ENCODE measurements at places on chromosomes 5 and 9.

DNA sequence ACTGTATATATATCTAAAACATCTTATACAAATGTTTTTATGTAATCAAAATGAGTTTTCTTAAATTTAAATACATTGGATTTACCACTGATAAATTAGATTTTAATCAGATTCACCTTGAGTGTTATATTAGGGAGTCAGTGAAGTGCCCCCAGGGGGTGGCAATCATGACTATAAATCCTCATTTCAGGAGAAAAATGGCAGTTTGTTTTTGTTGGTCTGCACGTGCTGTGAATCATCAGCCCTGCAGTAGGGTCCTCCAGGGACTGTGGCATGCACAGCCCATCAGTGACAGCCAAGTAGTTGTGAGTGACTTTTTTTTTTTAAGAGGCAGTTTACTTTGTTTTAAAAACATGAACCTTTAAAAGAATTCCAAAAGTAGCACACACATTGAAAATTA, 65.2 kb downstream of the ZSWIM6 start:
- peaks cover 10% of the 10 kb centered on the region for H3K36me3 ChIP-seq
- H3K27ac ChIP-seq: no peak overlapping the region
- H3K4me1 ChIP-seq: peaks cover 28% of the 10 kb centered on the region
- H3K4me3 ChIP-seq: no peak overlapping the region
- DNase-seq: no peak

DNA sequence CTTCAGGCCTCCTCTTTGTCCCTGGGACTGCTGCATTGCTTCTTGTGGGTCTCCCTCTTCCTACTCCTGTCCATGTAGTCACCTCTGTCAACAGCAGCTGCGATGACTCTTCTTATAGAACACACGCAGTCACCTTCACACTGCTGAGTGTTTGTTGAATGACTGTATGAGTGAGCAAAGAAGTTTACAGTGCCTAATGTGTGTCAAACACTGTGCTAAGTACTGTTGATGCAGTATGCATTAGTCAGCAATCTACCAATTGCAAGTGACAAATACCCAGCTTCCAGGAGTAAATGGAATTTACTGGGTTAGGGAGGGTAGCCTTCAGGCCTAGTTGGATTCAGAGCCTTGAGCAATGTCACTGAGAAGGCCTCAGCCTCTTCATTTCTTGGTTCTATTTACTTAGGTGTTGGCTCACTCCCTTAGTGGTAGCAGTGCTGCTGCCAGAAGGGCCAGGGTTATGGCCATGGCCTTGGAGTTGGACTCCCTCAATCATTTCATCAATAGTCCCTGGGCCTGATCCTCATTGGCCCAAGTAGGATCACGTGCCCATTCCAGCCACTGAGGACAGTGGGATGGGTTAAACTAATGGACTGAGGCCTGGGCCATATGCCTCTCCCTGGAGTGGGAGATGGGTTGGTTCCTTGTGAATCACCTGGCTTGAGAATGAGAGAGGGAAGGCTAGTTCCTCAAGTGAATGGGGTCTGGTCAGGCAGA, 93.5 kb downstream of the RGS3 start:
- H3K4me3 ChIP-seq: no peak overlapping the region
- no peaks in the 10 kb centered on the region for H3K36me3 ChIP-seq
- no peaks in the 10 kb centered on the region for H3K4me1 ChIP-seq
- H3K27ac ChIP-seq: no peak overlapping the region
- H3K27me3 ChIP-seq: no peaks in the 10 kb centered on the region
- no peak for DNase-seq

GRCh38 chr5:94274707-94275106, 343.7 kb downstream of the KIAA0825 start:
- peaks cover 18% of the 10 kb centered on the region for H3K36me3 ChIP-seq
- H3K27ac ChIP-seq: no peak overlapping the region
- H3K27me3 ChIP-seq: no peaks in the 10 kb centered on the region
- H3K4me1 ChIP-seq: peaks cover 14% of the 10 kb centered on the region
- H3K4me3 ChIP-seq: no peak overlapping the region
- no peak for DNase-seq

GRCh38 chr5:115472271-115473025, 72.1 kb downstream of the FEM1C start:
- no peak overlapping the region for H3K4me3 ChIP-seq
- H3K36me3 ChIP-seq: no peaks in the 10 kb centered on the region

- no peak overlapping the region for H3K4me3 ChIP-seq
- no peak for DNase-seq
- no peaks in the 10 kb centered on the region for H3K27me3 ChIP-seq
- H3K36me3 ChIP-seq: peaks cover 38% of the 10 kb centered on the region
- H3K27ac ChIP-seq: no peak overlapping the region
Measured at GRCh38 chr9:108889649-108890067, 27.6 kb downstream of the ACTL7A start.

GRCh38 chr9:37342895-37343294, 79.6 kb upstream of the GRHPR start:
- no peaks in the 10 kb centered on the region for H3K27me3 ChIP-seq
- no peaks in the 10 kb centered on the region for H3K36me3 ChIP-seq
- H3K4me3 ChIP-seq: no peak overlapping the region
- peaks cover 24% of the 10 kb centered on the region for H3K4me1 ChIP-seq
- no peak overlapping the region for H3K27ac ChIP-seq
- DNase-seq: no peak

DNA sequence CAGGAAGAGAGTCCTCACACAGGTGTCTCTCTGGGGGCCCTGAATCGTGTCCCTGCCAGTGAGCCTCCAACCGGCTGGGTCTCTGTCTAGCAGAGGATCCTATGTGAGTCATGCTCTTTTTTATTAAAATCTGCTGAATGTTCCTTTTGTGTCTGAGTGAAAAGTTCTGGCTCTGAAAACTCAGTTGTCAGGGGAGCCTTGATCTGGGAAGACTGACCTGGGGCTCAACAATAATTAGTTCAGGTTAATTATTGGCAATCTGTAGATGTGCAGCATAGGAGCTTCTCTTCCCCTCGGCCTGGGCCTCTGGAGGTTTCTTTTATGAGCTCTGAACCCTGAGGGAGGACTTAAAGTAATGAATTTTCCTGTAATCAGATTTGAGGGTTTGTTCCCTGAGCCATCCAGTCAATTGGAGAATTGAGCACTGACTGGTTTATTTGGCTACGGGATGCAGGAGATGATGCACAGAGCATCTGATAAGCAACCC, 45.2 kb downstream of the ALG2 start:
- H3K27ac ChIP-seq: no peak overlapping the region
- H3K4me1 ChIP-seq: peaks cover 33% of the 10 kb centered on the region
- no peak overlapping the region for H3K4me3 ChIP-seq

- no peaks in the 10 kb centered on the region for H3K36me3 ChIP-seq
- no peaks in the 10 kb centered on the region for H3K4me1 ChIP-seq
- no peak for DNase-seq
- no peak overlapping the region for H3K27ac ChIP-seq
- H3K4me3 ChIP-seq: no peak overlapping the region
Measured at GRCh38 chr5:164809821-164810220, 1304.4 kb downstream of the MAT2B start.

DNA sequence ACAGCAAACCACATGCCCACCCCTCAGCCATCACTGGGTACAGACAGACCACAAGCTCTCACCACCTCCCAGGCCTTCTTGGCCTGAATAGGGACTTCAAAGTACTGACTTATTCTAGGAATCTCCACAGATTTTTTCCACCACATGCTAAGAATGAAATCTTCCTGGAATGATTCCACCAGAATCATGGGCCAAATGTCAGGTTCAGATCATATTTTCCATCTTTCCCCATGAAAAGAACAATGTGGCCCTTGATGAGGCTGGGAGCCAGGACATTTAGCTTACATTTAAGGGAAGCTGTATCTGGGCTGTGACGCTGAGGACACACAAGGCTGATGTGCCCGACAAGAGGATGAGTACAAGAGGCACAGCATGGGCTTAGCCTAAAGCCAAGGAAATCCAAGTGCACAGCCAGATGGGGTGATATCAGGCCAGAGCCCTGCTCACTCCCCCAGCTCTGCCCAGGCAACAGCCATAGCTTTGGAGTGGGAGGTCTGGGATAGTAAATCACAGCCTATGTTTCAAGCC, 28.1 kb downstream of the ACSL6 start:
- H3K4me3 ChIP-seq: no peak overlapping the region
- no peaks in the 10 kb centered on the region for H3K27me3 ChIP-seq
- no peaks in the 10 kb centered on the region for H3K36me3 ChIP-seq

- DNase-seq: no peak
- H3K36me3 ChIP-seq: peaks cover 38% of the 10 kb centered on the region
- H3K27me3 ChIP-seq: peaks cover 5% of the 10 kb centered on the region
Measured at GRCh38 chr5:10046676-10047075, 203.0 kb downstream of the ATPSCKMT start.

- DNase-seq: no peak
- no peaks in the 10 kb centered on the region for H3K36me3 ChIP-seq
- H3K27me3 ChIP-seq: peaks cover 3% of the 10 kb centered on the region
- no peak overlapping the region for H3K4me3 ChIP-seq
Measured at GRCh38 chr5:154587123-154588026, 109.3 kb upstream of the HAND1 start.

GRCh38 chr9:113471143-113471542, 7.6 kb downstream of the RGS3 start:
- no peak for DNase-seq
- no peaks in the 10 kb centered on the region for H3K27me3 ChIP-seq
- peaks cover 10% of the 10 kb centered on the region for H3K4me1 ChIP-seq
- H3K36me3 ChIP-seq: peaks cover 3% of the 10 kb centered on the region
- H3K4me3 ChIP-seq: peak overlapping the region; percentile 26

GRCh38 chr9:22649384-22649783, 202.8 kb downstream of the DMRTA1 start:
- 0 out of 2 replicates have a peak, but pooled peaks cover 2% of the 10 kb centered on the region for H3K4me1 ChIP-seq
- H3K36me3 ChIP-seq: no peaks in the 10 kb centered on the region
- H3K27me3 ChIP-seq: no peaks in the 10 kb centered on the region
- DNase-seq: no peak

DNA sequence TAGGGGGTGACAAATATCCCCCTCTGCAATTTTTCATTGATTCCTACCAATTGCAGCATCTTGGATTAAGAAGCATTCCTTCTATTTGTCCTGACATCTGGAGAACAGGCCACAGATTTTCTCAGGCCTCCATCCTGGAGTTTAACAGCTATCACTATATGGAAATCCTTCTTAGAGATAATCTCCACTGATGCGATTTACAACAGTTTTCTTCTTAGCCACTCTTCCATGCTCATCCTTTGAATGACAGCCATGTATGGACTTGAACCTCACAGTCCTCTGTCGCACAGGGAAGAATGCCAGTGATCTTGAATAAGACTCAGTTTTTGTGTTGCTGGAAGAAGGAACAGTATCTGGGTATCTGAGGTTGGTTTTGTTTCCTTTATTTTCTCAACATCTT, 73.2 kb downstream of the PGM5 start:
- H3K4me3 ChIP-seq: no peak overlapping the region
- DNase-seq: no peak
- no peaks in the 10 kb centered on the region for H3K36me3 ChIP-seq
- H3K27me3 ChIP-seq: peaks cover 10% of the 10 kb centered on the region

DNA sequence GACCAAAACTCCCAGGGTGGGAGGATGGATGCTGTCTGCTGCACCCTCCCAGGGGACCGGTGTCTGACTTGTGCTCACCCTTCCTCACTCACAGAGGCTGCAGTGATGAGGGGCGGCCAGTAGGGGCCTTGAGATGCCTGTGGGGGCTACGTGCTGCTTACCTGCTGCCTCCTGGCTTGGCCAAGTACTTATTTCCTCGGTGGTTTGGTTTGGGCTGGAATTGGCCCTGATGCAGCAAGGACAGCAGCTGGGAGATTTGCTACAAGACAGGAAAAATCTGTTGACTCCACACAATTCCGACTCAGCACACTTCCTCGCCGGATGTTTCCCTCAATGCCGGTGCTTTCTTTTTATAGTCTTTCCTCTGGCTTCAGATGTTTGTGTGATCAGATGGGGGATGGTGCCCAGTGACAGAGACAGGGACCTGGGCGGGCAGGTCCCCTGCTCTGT, 6.6 kb downstream of the PCDH12 start:
- H3K27me3 ChIP-seq: no peaks in the 10 kb centered on the region
- peaks cover 12% of the 10 kb centered on the region for H3K4me1 ChIP-seq
- H3K27ac ChIP-seq: no peak overlapping the region
- H3K4me3 ChIP-seq: no peak overlapping the region

DNA sequence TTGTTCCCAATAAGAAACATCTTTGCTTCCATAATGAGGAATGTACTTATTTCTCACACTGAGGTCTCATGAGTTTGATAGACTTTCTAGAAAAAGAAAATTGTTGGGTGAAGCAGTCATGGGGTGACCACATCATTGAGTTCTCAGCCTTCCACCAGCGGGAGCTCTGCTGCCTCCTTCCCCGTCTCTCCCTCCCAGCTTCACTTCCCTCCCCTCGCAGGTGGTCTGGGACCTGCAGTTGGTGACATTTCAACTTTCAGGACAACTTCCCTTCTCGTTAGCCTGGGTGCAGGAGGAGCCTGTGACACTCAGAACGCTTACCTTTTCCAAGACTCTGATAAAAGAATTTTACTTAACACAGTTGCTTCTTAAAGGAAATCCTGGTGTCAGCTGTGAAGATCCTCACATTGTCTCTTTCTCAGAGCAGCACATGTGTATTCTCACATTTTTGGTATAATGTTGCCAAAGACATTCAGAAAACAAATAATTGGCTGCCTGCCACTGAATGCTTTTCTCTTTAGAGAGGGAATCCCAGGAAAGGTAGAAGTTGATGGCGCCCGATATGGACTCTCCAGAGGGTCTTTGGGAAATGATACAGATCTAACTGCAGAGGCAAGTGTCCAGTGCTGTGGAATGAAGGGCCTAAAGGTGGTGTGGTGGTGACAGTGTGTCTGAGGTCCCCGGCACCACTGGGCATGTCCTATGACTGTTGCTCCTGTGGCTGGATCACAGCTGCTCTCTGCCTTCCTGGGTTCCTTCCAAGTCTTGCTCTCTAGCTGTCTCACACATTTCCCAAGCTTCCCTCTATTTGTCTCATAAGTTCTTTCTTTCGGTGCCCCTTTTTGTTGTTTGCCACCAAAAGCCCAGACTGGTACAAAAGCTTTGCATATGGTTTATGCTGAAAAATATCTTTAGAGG, 238.1 kb downstream of the GAS1 start:
- no peak overlapping the region for H3K27ac ChIP-seq
- H3K27me3 ChIP-seq: no peaks in the 10 kb centered on the region
- peaks cover 10% of the 10 kb centered on the region for H3K4me1 ChIP-seq
- no peak for DNase-seq

DNA sequence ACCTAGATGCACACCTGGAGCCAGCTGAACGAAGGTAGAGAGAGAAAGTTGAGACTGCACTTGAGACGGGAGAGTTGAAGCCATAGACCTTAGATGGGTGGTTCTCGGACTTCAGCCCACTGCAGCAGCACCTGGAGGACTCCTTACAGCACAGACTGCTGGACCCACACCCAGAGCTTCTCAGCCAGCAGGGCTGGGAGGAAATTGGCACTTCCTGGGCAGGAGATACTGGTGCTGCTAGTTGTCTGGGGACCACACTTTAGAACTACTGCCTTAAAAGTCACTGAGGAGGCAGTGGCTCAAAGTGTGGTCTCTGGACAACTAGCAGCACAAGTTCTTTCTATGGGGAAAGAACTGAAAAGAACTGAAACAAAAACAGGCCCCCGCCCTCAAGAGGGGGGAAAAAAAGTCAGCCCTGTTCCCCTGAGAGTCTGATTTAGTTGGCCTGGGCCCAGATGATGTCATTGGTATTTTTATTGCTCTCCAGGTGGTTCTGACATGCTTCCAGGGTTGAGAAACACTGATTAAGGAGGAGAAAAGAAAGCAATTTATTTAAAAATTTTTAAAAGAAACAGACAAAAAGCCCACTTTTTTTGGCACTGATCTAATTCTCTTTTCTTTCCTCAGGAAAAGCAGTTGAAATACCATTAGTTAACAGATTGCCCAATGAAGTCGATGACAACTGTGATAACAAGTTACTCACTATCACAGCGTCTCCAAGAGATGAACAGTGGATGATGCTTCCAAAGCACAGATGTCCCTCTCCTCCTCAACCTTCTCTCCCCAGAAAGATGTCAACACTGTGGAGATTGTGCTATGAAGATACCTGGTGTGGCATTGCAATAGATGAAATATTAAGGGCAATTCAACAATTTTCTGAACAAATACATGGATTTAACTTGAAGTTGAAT, 73.6 kb upstream of the ADAMTS16 start:
- no peak for DNase-seq
- H3K4me1 ChIP-seq: peaks cover 26% of the 10 kb centered on the region
- no peak overlapping the region for H3K4me3 ChIP-seq
- peaks cover 24% of the 10 kb centered on the region for H3K27me3 ChIP-seq

Measured in WTC11 (cell line).